ENCODE measurements at places on chromosomes 2 and 18.

DNA sequence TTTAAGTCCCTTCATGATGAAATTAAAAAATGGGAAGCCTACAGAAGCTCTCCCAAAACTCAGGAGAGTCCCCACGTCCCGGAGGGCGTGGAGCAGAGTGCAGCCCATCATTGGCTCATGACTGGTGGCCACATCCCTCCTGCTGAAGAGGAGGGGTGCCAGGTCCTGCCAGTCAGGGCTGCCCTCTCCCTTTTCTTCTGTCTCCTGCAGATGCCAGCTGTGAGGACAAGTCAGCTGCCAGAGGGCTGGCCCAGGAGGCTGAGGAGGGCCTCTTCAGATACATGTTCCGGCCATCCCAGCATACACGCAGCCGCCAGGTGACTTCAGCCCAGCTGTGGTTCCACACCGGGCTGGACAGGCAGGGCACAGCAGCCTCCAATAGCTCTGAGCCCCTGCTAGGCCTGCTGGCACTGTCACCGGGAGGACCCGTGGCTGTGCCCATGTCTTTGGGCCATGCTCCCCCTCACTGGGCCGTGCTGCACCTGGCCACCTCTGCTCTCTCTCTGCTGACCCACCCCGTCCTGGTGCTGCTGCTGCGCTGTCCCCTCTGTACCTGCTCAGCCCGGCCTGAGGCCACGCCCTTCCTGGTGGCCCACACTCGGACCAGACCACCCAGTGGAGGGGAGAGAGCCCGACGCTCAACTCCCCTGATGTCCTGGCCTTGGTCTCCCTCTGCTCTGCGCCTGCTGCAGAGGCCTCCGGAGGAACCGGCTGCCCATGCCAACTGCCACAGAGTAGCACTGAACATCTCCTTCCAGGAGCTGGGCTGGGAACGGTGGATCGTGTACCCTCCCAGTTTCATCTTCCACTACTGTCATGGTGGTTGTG is 2.6 kb downstream of the INHA start:
- no peak overlapping the region for H3K27ac ChIP-seq
- H3K27me3 ChIP-seq, result peaks cover 42% of the 10 kb centered on the region
- no peak for ATAC-seq

GRCh38 chr2:142670362-142670761 is 207.1 kb upstream of the KYNU start:
- no peaks in the 10 kb centered on the region for H3K4me1 ChIP-seq
- H3K36me3 ChIP-seq, result no peaks in the 10 kb centered on the region
- no peaks in the 10 kb centered on the region for H3K27me3 ChIP-seq
- no peak overlapping the region for H3K4me3 ChIP-seq
- no peak for ATAC-seq

DNA sequence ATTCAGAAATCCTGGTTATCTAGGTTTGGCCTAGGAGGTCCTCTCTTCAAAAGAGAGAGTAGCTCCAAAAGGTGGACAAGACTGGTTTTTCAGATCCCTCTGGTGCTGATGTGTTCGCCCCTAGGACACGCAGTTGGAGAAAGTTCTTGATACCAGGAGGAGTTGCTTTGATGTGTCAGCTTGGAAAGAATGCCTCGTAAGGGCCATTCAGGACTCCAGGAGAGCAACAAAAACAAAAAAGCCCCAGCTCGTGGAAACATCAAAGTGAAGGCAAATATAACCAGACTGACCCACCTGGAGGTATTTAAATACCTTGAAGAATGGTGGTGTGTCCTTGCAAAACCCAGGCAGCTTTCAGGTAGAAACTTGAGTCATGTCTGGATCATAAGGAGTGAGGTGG is 12.5 kb upstream of the LBH start:
- no peaks in the 10 kb centered on the region for H3K27me3 ChIP-seq
- no peak overlapping the region for H3K4me3 ChIP-seq
- no peak overlapping the region for H3K27ac ChIP-seq
- peaks cover 10% of the 10 kb centered on the region for H3K4me1 ChIP-seq
- ATAC-seq, result no peak
- H3K36me3 ChIP-seq, result no peaks in the 10 kb centered on the region

DNA sequence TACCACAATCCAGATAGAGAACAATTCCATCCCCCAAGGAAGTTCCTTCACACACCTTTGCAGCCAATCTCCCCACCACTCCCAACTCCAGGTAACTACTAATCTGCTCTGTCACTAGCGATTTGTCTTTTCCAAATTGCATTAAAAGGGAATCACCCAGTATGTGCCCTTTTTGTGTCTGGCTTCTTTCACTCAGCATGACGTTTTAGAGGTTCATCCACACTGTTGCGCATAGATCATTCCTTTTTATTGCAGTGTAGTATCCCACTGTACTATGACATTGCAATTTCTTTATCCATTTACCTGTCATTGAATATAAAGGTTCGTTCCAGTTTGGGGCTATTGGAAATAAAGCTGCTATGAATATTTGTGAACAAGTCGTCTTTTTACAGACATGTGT is 31.6 kb downstream of the TNS1 start:
- peaks cover 90% of the 10 kb centered on the region for H3K4me1 ChIP-seq
- ATAC-seq, result no peak
- H3K27me3 ChIP-seq, result no peaks in the 10 kb centered on the region
- no peaks in the 10 kb centered on the region for H3K36me3 ChIP-seq
- peak overlapping the region; percentile 90 for H3K27ac ChIP-seq
- no peak overlapping the region for H3K4me3 ChIP-seq

DNA sequence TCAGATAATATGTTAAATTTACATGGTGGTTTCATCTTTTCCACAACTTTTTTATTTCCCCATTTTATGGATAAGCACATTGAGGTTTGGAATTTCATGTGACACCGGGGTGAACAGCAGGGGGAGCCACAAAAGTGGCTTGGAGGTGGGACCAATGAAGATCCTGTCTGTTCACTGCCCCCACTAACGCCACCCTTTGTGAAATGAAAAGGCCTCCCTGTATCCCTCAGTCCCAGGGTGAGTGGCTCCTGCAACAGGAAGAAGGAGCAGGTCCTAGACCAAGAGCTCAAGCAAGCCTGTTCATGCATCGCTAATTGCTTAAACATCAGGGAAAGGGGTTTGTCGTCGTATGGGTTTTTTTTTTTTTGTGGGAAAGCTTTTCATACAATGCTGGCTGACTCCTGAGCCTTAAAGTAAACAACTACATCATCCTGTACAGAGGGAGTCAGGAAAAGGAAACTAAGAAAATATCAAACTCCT is 267.8 kb upstream of the EPAS1 start:
- ATAC-seq, result no peak
- peak overlapping the region; percentile 26 for H3K27ac ChIP-seq
- H3K27me3 ChIP-seq, result no peaks in the 10 kb centered on the region
- no peak overlapping the region for H3K4me3 ChIP-seq
- H3K4me1 ChIP-seq, result peaks cover 3% of the 10 kb centered on the region

GRCh38 chr2:230582851-230583283 is 129.8 kb upstream of the CAB39 start:
- peaks cover 8% of the 10 kb centered on the region for H3K27me3 ChIP-seq
- H3K27ac ChIP-seq, result no peak overlapping the region
- no peaks in the 10 kb centered on the region for H3K36me3 ChIP-seq
- no peak overlapping the region for H3K4me3 ChIP-seq

GRCh38 chr18:77208964-77209363 is 40.7 kb upstream of the GALR1 start:
- ATAC-seq, result no peak
- H3K4me3 ChIP-seq, result peak overlapping the region; percentile 5
- no peaks in the 10 kb centered on the region for H3K27me3 ChIP-seq
- H3K27ac ChIP-seq, result no peak overlapping the region
- no peaks in the 10 kb centered on the region for H3K4me1 ChIP-seq
- H3K36me3 ChIP-seq, result no peaks in the 10 kb centered on the region

GRCh38 chr2:224036731-224037361 is 2.2 kb downstream of the SERPINE2 start:
- no peak overlapping the region for H3K27ac ChIP-seq
- ATAC-seq, result no peak
- H3K4me3 ChIP-seq, result no peak overlapping the region
- H3K27me3 ChIP-seq, result peaks cover 31% of the 10 kb centered on the region

DNA sequence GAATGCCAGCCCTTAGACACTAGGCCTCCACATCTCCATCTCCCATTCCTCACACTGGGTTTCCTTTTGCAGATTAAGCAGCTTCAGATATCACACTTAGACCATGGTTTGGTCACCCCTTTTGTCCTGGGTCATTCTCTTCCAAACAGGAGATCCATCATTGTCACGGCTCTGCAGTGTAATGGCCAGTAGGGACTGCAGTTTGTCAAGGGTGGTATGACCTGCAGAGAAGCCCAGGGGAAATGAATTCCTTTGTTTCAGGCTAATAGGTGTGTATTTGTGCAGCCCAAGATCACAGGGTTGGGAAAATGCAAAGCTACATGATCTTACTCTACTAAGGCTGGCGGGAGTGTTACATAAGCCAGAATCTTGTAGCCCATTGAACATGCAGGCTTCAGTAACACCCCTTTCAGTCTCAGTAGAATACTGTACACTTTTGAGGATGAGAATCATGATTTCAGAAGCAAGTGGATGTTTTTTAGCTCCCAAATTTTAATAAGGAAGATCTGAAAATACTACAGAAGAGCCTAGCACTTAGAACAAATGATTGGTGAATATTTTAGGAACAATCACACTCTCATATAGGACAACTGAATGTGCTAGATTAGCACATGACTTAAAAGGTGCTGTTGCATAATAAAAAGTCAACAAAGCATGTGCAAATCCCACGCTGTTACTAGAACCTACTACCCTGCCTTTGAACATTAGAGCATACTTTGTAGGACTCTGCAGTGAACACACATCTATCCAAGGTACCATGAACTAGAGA is 24.0 kb upstream of the LPIN1 start:
- no peak overlapping the region for H3K4me3 ChIP-seq
- H3K27me3 ChIP-seq, result no peaks in the 10 kb centered on the region
- H3K27ac ChIP-seq, result no peak overlapping the region
- no peak for ATAC-seq
- H3K36me3 ChIP-seq, result no peaks in the 10 kb centered on the region
- no peaks in the 10 kb centered on the region for H3K4me1 ChIP-seq

GRCh38 chr2:23350041-23350791 is 34.8 kb upstream of the KLHL29 start:
- ATAC-seq, result no peak
- H3K36me3 ChIP-seq, result no peaks in the 10 kb centered on the region
- peaks cover 7% of the 10 kb centered on the region for H3K27me3 ChIP-seq
- peaks cover 11% of the 10 kb centered on the region for H3K4me1 ChIP-seq
- peak overlapping the region; percentile 33 for H3K27ac ChIP-seq

GRCh38 chr2:141720476-141720875 is 410.3 kb downstream of the LRP1B start:
- no peaks in the 10 kb centered on the region for H3K4me1 ChIP-seq
- no peaks in the 10 kb centered on the region for H3K36me3 ChIP-seq
- H3K4me3 ChIP-seq, result no peak overlapping the region
- no peak for ATAC-seq
- no peak overlapping the region for H3K27ac ChIP-seq
- H3K27me3 ChIP-seq, result no peaks in the 10 kb centered on the region

GRCh38 chr2:240302933-240303595 is 132.4 kb upstream of the GPC1 start:
- no peaks in the 10 kb centered on the region for H3K27me3 ChIP-seq
- H3K4me3 ChIP-seq, result no peak overlapping the region
- ATAC-seq, result no peak

- no peaks in the 10 kb centered on the region for H3K36me3 ChIP-seq
- H3K27me3 ChIP-seq, result no peaks in the 10 kb centered on the region
- no peak for ATAC-seq
- H3K27ac ChIP-seq, result no peak overlapping the region
- no peaks in the 10 kb centered on the region for H3K4me1 ChIP-seq
Measured at GRCh38 chr18:66587430-66587829, 16.5 kb downstream of the CDH19 start.

- no peak for ATAC-seq
- no peak overlapping the region for H3K27ac ChIP-seq
- H3K27me3 ChIP-seq, result peaks cover 5% of the 10 kb centered on the region
- no peaks in the 10 kb centered on the region for H3K4me1 ChIP-seq
- H3K36me3 ChIP-seq, result no peaks in the 10 kb centered on the region
Measured at GRCh38 chr2:138823666-138824065, 43.5 kb upstream of the NXPH2 start.

DNA sequence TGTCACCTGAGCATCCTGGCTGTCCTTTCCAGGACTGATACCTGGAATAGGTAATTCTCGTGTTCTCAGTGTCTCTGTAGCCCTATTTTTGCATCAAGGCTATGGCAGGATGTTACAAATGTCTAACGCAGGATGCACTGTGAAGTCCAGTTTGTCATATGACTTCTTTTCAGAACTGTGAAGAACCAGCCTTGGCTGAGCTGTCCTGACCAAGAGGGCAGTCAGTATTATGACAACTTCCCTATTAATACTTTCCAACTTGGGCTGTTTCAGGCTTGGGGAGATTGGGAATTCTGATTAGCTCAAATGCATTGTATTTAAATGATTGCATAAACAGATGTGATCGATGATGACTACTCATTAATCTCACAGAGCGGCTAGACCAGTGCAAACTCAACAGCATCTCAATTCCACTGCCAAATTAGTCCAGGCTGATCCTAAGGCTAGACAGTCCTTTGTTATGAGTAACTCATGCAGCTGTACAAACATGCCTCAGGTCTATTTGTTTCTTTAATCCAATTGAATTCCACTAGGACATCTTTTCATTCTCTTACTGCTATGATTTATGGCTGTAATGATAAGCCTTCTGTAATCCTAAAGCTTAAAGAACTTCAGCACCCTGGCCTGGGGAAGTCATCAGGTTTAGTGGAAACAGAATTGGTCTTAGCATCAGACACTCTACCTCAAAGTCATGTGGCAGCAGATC is 331.6 kb downstream of the KCNS3 start:
- H3K27me3 ChIP-seq, result no peaks in the 10 kb centered on the region
- no peak for ATAC-seq
- H3K4me3 ChIP-seq, result no peak overlapping the region
- no peaks in the 10 kb centered on the region for H3K36me3 ChIP-seq

GRCh38 chr2:235270291-235270690 is 223.6 kb upstream of the AGAP1 start:
- peaks cover 31% of the 10 kb centered on the region for H3K27me3 ChIP-seq
- H3K27ac ChIP-seq, result no peak overlapping the region
- H3K36me3 ChIP-seq, result no peaks in the 10 kb centered on the region
- no peak overlapping the region for H3K4me3 ChIP-seq

GRCh38 chr18:58169472-58169871 is 125.4 kb downstream of the NEDD4L start:
- no peak for ATAC-seq
- no peak overlapping the region for H3K27ac ChIP-seq
- H3K27me3 ChIP-seq, result no peaks in the 10 kb centered on the region

- H3K4me1 ChIP-seq, result no peaks in the 10 kb centered on the region
- no peak for ATAC-seq
- no peak overlapping the region for H3K27ac ChIP-seq
- no peak overlapping the region for H3K4me3 ChIP-seq
- no peaks in the 10 kb centered on the region for H3K27me3 ChIP-seq
Measured at GRCh38 chr2:230286048-230286447, 40.9 kb upstream of the SP140L start.

DNA sequence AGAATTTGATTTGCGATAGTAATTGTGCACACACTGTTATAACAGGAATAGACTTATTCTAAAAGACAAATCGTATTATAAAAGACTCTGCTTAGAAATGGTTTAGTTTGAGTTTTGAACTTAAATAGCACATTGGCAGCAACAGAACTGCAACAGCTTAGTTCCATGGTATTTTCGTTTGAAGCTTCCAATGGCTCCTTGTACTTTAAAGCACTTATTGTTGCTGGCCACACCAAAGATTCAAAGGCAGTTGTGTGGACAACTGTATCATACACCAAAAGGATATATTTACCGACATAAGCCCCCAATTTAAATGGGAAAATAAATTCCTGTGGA is 627 bp downstream of the WIPF1 start:
- H3K27ac ChIP-seq, result peak overlapping the region; percentile 72
- H3K4me3 ChIP-seq, result peak overlapping the region; percentile 19
- no peaks in the 10 kb centered on the region for H3K36me3 ChIP-seq
- no peaks in the 10 kb centered on the region for H3K27me3 ChIP-seq
- no peak for ATAC-seq

GRCh38 chr18:42053188-42053781 is 98.3 kb downstream of the PIK3C3 start:
- no peaks in the 10 kb centered on the region for H3K4me1 ChIP-seq
- no peak overlapping the region for H3K4me3 ChIP-seq
- H3K27me3 ChIP-seq, result no peaks in the 10 kb centered on the region
- no peak overlapping the region for H3K27ac ChIP-seq
